ENCODE measurements at places on chromosomes 5 and 9.
A peak's percentile ranks its signal among the peaks of the same experiment; 100 is the strongest.

DNA sequence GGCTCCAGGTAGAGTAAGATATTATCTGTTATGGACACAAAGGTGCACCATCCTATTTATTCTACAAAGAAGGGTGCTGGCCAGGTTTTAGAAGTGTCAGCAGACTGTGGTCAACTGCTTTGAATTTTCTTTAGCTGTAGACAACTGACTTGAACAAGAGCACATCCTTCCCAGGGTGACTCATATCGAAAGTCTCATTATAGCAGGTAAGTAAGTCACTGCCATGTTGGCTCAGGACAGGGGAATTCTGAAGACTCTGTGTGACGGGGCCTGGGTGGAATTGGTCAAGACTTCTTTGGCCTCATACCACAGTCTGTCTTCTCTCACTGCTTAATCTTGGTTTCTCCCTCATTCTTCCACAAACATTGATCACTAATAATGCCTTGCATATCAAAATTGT lies 214.5 kb upstream of the CDH9 start:
- DNase-seq, result no peak

DNA sequence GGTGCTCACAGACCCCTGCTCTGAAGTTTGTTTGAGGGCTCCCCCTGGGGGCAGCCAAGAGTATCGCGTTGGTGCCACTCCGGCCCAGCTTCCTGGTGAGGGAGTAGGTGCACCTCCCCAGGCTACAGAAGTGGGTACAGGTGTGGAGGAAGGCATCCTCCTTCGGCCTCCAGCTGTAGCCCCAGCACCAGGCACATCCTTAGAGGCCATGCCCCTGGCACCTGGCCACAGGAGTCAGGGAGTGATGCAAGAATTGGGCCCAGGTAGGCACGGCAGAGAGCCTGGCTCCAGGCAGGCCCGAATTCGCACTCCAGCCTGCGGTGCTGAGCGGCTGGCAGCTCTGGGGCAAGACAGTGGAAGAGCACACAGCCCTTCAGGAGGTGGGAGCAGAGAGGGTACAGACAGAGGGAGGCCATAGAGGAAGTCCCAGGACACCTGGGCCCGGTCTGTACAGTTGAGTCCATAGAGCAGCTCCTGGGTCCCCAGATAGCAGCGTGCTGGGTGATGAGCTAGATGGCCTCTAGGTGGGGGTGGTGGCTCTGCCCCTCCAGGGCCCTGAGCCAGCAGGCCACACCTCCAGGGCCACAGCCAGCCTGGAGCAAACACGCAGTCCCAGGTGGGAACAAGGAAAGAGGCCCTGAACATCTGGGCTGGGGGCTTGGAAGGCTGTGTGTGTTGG lies 2.4 kb downstream of the SAPCD2 start:
- peak; percentile 78 for DNase-seq

GRCh38 chr5:97936231-97936630 lies 753.2 kb upstream of the RIOK2 start:
- DNase-seq, result no peak

GRCh38 chr9:130410443-130410842 lies 34.3 kb upstream of the ASS1 start:
- no peak for DNase-seq

- DNase-seq, result no peak
These were observed 125.8 kb upstream of the SLC44A1 start for GRCh38 chr9:105118636-105119035.

DNA sequence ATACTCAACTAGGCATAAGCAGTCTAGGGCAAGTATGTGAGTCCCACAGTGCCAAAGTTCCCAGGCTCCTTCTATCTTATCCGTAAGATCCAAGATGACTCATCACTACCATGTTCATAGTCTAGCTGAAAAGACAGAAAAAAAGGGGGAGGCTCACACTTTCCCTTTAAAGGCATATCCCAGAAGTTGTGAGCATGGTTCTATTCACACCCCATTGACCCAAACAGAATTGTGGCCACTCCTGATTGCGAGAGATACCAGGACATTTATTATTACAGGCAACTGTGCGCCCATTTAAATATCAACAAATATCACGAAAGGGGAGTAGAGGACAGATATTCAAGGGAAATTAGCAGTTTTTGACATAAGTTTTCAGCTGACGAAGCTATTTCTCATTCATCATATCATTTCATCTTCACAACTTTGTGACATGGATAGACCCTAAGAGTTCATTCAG lies 8.1 kb upstream of the PFDN1 start:
- no peak for DNase-seq

DNA sequence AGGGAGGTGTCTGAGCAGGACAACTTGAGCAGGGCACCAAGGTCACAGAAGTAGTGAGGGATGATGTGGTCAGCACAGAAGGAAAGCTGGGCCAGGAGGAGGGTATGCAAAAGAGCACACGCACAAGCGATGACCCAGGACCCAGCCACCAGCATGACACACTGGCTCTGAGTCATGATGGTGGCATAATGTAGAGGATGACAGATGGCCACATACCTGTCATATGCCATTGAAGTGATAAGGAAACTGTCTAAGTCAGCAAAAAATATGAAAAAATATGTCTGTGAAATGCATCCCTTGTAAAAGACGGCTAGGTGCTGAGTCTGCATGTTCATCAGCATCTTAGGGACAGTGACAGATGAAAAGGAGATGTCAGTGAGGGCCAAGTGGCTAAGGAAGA lies 380 bp downstream of the OR1J1 start:
- no peak for DNase-seq

DNA sequence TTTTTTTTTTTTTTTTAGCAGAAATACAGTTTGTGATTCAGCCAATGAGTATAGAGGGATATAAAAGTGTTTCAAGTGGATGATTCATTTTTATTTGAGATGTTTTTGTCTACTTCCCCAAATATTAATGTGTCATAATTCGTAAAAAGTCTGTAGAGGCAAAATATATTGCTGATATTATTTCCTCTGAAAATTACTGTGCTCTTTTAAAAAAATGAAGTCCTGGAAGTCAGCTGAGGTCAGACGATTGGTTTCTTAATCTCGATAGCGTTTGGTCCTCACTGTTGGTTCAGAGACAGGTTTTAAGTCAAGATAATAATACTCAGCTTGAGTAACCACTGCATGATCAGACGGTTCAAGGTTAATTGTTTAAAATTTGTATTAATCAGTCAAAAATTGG lies 19.5 kb downstream of the IL9 start:
- DNase-seq, result no peak

DNA sequence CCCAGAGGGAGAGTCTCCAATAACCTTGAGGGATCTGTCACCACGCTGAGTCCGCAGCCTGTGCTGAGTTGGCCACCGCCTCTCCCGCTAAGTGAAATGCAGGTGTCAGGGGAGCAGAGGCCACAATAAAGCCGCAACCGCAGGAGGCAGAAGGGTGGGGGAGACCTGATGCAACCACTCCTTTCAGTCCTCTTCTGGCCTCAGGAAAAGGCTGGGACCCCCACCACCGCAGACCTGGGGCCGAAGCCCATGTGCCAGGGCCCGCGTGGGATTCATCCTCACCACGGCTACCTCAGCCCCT lies 576 bp downstream of the MAP1B start:
- DNase-seq, result no peak

GRCh38 chr9:97633859-97634490 lies 354 bp downstream of the NCBP1 start:
- no peak for DNase-seq

DNA sequence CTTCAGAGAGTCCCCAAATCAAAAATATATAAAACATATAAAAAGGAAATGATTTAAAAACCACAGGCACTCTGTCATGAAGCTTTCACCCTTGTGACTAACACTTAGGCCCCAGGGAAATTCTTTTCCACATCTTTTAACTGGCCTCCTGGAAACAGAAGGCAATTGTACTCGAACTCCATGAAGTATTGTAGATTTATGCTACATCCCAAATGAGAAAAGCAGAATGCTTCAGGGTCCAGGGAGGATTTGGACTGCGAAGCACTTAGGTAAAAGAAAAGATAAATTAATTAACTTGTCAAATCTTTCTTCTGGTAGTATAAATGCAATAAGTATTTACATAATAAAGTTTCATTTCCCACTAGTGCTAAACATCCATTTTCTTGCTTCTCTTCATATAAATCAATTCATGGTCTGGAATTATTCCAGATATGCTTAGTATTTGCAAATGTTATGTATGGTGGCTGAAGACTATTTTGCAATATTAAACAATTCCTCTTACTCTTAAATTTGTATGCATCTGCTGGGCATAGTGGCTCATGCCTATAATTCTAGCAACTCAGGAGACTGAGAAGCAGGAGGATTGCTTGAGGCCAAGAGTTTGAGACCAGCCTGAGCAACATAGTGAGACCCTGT lies 64.9 kb upstream of the ELL2 start:
- DNase-seq, result no peak

GRCh38 chr9:77800924-77801551 lies 152.9 kb upstream of the GNA14 start:
- no peak for DNase-seq

- DNase-seq, result no peak
These were observed 338.5 kb downstream of the CETN3 start for GRCh38 chr5:90071066-90071465.

DNA sequence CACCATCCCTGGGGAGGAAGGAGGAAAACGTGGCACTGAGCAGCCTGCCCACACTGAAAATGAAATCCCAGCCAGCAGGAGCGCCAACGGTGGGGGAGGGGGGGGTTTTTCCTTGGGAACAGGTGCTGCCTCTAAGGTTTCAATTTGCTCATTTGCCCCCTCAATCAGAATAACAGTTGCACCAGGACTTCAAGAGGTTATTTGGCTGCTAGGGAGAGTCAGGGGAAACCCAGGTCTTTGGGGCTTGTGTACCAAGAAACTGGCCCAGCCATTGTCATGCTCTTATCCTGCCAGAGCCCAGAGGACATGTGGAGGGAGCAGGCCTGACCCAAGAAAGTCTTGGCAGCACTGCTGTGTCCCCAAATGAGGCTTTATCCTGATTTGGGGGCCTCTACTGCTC lies 66.5 kb downstream of the NDFIP1 start:
- DNase-seq, result no peak

DNA sequence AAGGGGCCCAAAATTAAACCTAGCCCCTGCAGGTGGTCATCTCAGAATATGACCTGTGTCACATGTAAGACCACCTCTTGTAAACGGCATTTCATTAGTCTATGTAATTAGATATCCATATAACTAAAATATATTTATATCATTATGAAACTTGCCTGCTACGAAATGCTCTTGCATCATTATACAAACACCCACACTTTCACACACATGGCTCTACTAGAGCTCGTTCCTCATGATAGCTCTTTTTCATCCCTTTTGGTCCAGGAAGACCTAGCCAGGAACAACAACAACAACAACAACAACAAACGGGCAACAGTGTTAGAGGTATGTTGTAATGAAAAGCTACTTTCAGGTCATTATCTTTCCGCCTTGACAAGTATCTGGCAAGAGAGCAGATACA lies 58.6 kb downstream of the LHFPL2 start:
- DNase-seq, result no peak

GRCh38 chr9:9949978-9950377 lies 662.8 kb downstream of the PTPRD start:
- DNase-seq, result no peak
